Naive thymus-derived CD4-positive, alpha-beta T cell (primary cell): ENCODE measurements at places on chromosomes 2 and 18.

- DNase-seq: no peak
These were observed 29.7 kb downstream of the NOL10 start for GRCh38 chr2:10659898-10660568.

- DNase-seq: no peak
These were observed 41.7 kb upstream of the LDLRAD4 start for GRCh38 chr18:13176847-13177246.

DNA sequence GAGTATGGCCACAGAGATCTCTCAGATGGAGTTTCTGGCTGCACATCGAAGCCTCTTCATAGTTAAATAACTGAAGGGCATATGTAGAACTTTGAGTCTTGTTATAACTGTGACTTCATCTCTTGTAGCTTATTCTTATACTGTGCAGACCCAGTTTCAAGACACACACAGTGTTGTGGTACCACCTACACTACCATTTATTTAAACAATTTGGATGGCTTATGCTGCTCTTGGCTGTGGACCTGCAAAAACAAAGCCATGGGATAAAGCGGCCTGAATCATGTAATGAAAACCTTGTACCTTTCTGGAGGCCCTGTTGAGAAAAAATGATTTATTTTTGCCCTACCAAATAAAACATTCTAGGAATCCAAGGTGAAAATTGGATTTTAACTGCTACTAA is 262.8 kb upstream of the RASGRP3 start:
- DNase-seq: no peak

DNA sequence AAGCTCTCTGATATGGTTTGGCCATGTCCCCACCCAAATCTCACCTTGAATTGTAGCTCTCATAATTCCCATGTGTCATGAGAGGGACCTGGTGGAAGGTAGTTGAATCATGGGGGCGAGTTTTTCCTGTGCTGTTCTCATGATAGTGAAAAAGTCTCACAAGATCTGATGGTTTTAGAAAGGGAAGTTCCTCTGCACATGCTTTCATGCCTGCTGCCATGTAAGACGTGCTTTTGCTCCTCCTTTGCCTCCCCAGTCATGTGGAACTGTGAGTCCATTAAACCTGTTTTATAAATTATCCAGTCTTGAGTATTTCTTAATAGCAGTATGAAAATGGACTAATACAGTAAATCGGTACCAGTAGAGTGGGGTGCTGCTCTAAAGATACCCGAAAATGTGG is 34.9 kb downstream of the LTBP1 start:
- no peak for DNase-seq

- DNase-seq: no peak
These were observed 38.5 kb downstream of the MERTK start for GRCh38 chr2:111936881-111937280.

- DNase-seq: no peak
These were observed 263.5 kb upstream of the SIX2 start for GRCh38 chr2:45272549-45273265.

DNA sequence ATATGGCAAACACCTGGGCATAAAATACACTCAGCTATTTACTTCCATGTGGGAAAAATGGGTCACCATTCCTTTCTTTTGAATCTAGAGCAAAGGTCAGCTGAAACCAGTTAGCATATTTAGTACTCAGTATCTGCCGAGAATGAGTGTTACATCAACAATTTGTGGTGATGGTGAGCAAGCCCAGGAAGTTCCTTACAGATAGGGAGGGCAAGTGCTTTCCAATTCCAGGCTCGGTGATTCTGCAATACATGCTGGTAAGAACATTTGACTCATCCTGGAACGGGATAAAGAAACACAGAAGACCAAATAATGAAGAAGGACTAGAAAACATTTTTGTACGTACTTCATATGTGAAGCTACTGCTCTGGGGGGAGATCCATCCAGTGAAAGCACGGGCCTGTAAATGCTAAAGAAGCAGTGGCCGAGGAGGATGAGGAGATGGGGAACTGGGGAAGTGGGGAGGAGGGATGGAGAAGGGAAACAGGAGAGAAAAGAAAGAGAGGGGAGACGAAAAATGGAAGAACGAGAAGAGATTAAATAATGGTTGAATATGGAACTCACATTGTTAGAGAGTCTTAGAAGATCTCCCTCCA is 251.9 kb downstream of the TTC32 start:
- no peak for DNase-seq

DNA sequence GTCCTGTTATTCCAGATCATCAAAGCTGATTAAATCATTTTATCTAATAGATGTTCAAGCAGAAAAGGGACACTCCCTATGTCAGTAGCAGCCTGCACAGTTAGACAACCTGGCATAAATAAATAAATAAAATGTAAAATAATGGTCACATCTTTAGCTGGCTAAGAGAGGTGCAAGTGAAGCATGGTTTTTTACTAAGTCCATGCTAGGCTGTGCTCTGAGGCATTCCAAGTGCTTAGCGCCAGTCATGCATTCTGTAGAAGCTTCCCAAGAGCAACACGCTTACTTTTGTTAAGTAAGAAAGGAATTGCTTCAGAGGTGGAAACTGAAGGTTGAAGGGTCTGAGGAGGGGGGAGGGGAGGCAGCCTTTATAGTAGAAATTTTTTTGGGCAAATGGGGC is 351.2 kb downstream of the CDH2 start:
- no peak for DNase-seq

DNA sequence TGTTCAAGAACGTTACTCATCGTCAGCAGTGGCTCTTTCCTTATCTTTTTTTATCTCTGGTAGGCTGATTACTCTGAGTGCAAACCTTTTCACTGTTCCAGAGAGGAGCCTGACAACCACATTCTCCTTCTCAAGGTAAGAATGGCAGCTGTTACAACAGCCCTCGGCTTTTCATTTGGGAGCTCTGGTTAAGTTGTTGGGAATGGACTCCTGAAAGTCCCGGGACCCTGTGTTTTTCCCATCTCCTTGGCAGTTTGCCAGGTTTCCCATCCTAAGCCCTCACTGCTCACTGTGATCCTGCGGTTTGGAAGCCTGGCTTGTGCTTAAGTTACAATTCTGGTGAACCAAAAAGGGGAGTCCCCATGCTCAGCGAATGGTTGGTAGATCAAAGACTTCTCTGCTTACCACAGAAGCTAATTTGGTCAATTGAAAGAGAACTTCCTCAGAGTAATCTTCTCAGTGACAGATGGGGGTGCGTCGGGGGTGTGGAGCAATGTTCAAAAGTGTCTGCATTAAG is 122.3 kb downstream of the LYPD6B start:
- DNase-seq: no peak

- DNase-seq: no peak
These were observed 253.8 kb downstream of the TNS1 start for GRCh38 chr2:217749008-217749407.

DNA sequence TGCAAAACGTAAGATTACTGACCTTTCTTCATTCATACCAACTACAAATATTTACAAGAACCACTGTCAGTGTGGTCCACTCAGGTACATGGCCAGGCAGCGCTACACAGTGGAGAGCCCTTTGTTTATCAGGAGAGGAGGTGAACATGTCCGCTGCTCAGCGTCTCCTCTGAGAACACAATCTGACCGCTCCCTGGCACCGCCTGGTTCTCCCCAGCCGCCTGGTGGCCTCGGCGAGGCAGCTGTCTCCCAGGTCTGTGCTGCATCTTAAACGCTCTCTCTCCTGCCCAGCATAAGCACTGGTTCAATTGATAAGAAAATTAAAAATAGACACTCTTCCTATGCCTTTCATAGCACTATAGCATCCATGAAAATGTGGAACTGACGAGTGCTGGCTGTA is 146.8 kb upstream of the PXDN start:
- no peak for DNase-seq

- peak; percentile 37 for DNase-seq
These were observed 33.3 kb downstream of the NDUFA10 start for GRCh38 chr2:239991689-239992314.

- DNase-seq: no peak
These were observed 14.1 kb downstream of the GLI2 start for GRCh38 chr2:120749506-120750431.

- DNase-seq: no peak
These were observed 4.6 kb downstream of the TMEM169 start for GRCh38 chr2:216086207-216086893.

DNA sequence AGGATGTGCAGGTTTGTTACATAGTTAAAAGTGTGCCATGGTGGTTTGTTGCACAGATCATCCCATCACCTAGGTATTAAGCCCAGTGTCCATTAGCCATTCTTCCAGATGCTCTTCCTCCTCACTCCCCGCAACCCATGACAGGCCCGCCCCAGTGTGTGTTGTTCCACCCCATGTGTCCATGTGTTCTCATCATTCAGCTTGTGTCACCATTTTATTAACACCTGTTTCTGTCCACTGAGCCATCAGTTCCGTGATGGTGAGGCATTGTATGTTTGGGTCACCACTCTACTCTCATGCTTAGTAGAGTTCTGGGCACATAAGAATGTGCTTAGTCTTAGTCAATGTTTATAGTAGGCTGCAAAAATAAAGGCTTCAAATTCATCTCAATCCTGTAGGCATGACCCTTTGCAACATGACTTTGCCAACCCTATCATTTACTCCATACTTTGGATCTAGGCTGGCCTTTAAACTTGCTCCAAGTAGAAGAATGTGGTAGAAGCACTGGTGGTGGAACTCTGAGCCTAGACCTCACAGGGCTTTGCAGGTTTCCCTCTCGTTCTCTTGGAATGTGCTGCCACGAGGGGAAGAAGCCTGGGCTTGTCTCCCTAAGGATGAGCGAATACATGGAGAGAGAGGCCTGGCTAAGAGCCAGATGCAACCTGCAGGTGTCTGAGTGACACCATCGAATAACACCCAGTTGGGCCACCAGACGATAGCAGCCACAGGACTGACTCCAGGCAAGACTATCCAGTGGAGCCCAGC is 161.5 kb downstream of the NAPG start:
- DNase-seq: no peak

DNA sequence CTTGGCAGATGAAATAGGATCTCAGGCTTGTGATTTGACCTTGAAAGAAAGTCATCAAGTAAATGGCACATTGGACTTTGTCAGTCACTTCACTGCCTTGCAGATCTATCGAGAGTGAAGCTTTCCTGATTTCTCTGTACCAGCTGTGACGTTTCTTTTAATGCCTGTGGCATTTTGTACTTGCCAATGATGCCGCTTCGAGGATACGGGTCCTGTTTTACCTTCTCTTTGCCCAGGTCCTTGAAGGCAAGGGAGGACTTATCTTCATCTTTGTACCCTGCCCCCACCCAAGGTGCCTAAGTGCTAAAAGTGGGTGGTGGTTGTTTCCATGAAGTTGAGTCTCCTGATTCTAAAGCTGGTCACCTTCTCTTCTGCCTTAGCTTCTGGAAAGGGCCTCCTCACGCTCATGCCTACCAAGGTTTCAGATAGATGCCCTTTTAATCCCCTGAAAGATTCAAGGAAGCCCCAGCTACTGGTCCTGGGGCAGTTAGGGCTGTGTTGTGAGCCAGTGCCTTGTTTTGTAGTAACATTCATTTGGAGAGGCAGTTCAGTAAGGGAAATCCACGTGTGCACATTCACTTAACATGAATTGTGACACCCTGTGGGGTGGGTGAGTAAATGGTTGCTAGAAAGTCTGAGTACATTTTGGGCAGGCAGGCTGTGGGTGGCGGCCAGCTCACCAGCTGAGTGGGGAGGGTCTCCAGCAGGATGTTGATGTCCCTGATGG is 6.1 kb downstream of the LBH start:
- no peak for DNase-seq

DNA sequence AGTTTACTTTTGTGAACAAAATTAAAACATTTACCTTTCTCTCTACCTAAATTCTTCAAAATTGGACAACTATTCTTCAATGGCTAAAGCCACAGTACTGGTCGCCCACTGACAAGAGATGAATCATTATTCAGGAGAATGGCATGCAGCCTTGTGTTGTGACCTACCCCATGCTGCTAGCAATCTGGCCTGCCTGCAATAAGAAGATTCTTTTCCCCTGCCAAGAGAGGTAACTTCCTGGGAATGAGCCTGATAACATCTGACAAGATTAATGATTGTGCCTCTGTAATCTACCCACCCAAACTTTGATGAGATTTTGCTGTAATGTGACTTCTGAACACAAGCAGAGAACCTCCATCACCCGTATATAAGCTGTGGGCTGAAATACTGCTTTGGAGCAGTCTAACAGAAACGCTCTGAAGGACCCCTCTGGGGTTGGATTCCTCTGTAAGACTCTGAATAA is 47.0 kb upstream of the ST3GAL5 start:
- DNase-seq: no peak

DNA sequence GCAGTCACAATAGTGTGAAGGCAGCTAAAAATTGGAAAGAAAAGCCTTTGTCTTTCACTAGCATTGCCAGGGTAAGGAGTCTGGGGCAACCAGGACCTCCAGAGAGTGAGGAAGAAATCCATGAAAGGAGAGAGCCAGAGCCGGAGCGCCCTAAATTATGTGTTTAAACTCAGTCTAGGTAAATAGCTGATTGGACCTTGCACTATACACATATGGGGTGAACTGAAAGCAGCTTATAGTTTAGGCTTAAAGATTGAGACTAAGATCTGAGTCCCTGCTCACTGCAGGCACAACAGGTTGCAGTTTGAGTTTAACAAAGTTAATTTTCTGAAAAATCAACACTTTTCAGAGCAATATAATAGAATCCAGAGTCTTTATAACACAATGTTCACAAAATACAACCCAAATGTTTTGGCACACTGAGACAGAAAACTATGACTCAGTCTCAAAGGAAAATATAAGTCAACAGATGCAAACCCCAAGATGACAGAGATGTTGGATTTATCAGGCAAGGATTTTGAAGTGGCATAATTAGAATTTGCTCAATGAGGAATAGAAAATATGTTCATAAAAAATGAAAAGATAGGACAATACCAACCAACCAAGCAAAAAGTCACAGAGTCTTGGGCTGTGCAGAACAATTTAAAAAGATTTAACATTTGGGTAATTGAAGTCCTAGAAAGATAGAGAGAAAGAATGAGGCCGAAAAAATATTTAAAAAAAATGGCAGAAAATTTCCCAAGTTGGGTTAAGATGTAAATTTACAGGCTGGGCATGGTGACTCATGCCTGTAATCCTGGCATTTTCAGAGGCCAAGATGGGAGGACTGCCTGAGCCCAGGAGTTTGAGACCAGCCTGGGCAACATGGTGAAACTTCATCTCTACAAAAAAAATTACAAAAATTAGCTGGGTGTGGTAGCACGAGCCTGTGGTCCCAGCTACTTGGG is 39.6 kb downstream of the DOK1 start:
- DNase-seq: no peak

DNA sequence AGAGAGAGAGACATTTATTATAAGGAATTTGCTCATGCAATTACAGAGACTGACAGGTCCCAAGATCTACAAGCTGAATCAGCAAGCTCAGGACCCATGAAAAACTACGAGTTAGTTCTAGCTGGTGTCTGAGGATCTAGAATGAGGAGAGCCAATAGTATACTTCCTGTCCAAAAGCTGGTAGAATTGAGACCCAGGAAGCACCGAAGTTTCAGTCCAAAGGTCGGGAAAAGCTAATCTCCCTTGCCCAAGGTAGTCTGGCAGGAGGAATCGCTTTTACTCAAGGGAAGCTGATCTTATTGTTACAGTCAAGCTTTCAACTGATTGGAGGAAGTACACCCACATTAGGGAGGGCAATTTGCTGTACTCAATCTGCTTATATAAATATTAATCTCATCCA is 389.6 kb downstream of the ADCYAP1 start:
- DNase-seq: no peak
